Stimulated activated CD8-positive, alpha-beta memory T cell treated with anti-CD3 and anti-CD28 coated beads, Interleukin-15, amount 100 ng/mL, for 48 hours (primary cell): ENCODE measurements at places on chromosomes 4 and X.

DNA sequence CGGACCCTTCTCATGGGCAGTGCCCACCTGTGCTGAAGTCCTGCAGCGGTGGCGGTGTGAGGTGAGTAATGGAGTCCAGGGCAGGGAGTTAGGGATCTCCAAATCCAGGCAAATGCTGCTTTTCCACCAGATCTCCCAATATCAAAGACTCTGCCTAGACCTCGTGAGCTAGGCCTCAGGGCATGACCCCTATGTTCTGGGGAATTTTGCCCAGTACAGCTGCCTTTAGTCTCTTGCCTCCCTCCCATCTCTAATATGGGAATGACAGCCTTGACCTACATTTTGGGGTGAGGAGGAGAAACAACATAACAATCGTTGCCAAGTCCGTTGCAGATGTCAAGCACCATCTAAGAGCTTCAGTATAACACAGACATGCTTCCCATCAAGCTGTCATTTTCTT is 7.3 kb downstream of the PAK3 start:
- no peak for DNase-seq

DNA sequence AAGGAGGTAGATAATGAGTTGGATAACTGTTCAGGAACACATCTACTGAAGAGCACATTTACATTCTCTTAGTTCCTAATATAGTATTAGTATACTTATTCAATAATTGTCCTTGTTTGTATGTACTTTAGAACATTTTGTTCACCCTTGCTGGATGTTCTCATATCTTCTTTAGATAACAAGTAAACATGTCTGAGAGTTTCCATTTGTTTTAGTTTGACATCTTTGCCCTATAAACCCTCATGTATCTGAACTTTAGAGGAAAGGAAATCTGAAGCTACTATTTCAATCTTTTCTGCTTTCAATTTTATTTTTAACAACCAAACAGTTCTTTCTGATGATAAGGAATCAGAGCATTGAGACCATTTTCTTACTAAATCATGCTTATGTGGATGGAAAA is 518.6 kb downstream of the RPA4 start:
- DNase-seq, result no peak

DNA sequence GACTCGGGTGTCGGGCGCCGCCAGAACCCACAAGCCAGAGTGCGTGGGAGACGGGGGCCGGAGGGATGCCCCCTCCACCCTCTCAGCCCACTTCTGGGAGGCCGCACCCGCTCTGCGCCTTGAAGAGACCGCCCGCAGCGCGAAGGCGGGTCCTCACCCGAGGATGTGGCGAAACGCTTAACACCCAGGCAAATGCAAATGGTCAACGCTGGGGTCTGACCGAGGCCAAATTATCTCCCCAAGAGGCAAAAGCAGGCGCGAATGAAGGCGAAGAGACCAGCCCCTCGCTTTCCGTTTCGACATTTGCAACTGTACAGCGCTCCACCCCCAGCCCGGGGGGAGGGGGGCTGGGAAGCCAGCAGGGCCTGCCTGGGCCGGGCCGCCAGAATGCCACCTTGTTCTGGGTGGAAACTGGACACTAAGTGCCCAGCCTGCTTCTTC is 137.7 kb upstream of the ZIC3 start:
- DNase-seq, result no peak

DNA sequence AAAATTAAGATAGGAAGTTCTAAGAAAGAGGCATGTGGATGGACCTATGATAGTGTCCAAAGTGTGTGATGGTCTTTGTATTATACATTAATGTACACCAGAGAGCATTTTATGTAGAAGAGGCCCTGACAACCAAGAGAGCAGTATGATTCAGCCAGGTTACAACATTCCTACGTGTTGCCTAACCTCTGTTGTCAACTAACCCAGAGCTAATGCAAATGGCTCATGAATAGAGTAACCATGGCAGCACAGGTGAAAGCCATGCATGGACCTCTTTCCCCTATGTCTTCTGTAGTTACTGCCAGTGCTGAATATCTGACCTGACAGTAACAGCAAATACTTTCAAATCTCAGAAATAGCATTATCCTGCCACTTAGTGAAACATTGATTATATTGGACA is 255.6 kb downstream of the NDST4 start:
- no peak for DNase-seq

DNA sequence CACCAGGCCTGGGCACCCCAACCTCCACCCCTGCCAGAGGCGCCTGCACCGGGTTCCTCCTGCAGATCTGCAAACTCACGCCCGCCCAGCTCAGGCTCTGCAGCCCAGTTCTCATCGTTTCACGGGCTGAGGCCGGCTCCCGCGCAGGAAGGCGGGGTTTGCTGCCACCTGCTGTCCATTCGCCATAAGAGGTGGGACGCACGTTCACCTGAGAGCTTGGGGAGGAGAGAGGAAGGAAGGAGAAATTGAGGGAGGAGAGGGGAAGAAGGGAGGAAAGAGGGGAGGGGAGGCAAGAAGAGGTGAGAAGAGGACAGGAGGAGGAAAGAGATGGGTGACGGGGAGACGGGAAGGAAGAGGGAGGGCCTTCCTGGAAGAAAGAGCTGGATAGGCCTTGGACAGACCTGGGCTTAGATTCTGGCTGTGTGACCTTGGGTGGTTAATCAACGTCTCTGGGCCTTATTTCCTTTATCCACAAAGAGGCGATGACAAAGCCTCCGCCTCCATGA is 114.5 kb downstream of the ADRA2C start:
- peak; percentile 46 for DNase-seq

DNA sequence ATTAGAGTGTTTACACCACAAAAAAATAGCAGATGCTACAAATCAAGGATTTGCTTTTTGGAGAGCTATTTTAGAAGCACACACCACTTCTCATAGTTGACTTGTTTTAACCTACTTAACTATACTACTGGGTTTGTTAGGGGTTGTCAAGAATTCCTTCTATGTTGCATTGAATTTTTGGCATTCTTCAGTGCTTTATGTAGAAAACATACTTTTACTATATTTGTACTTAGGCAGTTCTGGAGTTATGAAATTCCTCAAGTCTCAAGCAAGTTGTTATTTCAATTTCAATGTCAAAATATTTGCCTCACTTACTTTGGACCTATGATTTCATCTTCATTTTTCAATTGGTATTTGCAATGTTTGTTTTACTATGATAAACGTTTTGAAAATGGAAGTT is 449.6 kb downstream of the GLUD2 start:
- no peak for DNase-seq

- DNase-seq, result no peak
These were observed 12.1 kb upstream of the ING2 start for GRCh38 chr4:183492791-183493222.

GRCh38 chrX:104913348-104913747 is 307.1 kb downstream of the TEX13A start:
- no peak for DNase-seq

GRCh38 chrX:118904218-118904617 is 70.2 kb upstream of the LONRF3 start:
- DNase-seq, result no peak

DNA sequence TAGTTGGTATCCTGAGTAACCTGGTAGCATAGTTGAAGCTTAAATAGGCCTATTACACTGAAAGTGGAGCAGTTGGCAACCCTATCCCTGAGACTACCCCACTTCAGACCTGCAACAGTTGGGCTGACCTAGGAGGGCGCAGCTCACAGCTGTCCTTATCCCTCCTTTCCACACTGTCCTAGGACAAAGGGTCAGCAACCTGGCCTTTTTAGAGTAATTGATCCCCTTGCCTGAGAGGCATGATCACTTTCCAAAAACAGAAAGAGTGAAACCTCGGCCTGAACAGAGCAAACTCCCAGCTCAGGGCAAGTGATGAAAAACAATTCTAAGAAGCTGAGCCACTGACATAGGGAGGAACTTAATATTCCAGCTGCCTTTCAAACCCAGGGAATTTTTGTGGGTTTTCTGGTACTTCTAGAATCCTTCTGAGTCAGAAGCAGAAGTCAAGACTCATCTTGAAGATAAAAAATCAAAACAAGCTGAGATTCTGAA is 94.9 kb upstream of the MYOZ2 start:
- no peak for DNase-seq

GRCh38 chr4:94668724-94669123 is 89.0 kb upstream of the BMPR1B start:
- no peak for DNase-seq

GRCh38 chrX:2243913-2244460 is 256.8 kb downstream of the DHRSX start:
- no peak for DNase-seq

- DNase-seq, result no peak
These were observed 226.5 kb downstream of the MID1 start for GRCh38 chrX:10393899-10394298.

- DNase-seq, result no peak
These were observed 14.8 kb downstream of the HELT start for GRCh38 chr4:185033072-185033471.
